ENCODE measurements at places on chromosomes 5 and 9. TPM values are rescaled to one million over a fixed set of nuclear protein-coding genes. Genes with fewer than 3 reads are reported as not detected.

SLC6A3 gene
- not detected for polyA plus RNA-seq

HSPB3 gene
- 2.3 TPM for polyA plus RNA-seq

TMC1 gene
- 0.87 TPM for polyA plus RNA-seq

IL13 gene
- polyA plus RNA-seq = not detected

C5orf34 gene
- 1.4 TPM for polyA plus RNA-seq

AKNA gene
- 0.17 TPM for polyA plus RNA-seq

PPP2CA gene
- 255 TPM for polyA plus RNA-seq

PCDHGB1 gene
- polyA plus RNA-seq = not detected

SEC61B gene
- polyA plus RNA-seq = 151 TPM

PCDHB7 gene
- 0.78 TPM for polyA plus RNA-seq

LMBRD2 gene
- 79.1 TPM for polyA plus RNA-seq

REEP2 gene
- 42.0 TPM for polyA plus RNA-seq

C7 gene
- polyA plus RNA-seq = 0.28 TPM

IQGAP2 gene
- polyA plus RNA-seq = 0.44 TPM

LTC4S gene
- polyA plus RNA-seq = not detected

SLC36A3 gene
- not detected for polyA plus RNA-seq

NEUROG1 gene
- polyA plus RNA-seq = not detected

SLC1A3 gene
- 345 TPM for polyA plus RNA-seq

ZDHHC11 gene
- polyA plus RNA-seq = 3.3 TPM

STKLD1 gene
- polyA plus RNA-seq = not detected

SPINK4 gene
- polyA plus RNA-seq = not detected

EIF4E1B gene
- not detected for polyA plus RNA-seq

SHC3 gene
- 0.06 TPM for polyA plus RNA-seq

MRPS30 gene
- polyA plus RNA-seq = 54.0 TPM

OCLN gene
- 1.3 TPM for polyA plus RNA-seq

GHR gene
- 4.2 TPM for polyA plus RNA-seq

GKAP1 gene
- polyA plus RNA-seq = 12.4 TPM

CCNJL gene
- 0.36 TPM for polyA plus RNA-seq

PGM5 gene
- polyA plus RNA-seq = 0.39 TPM

TXNDC8 gene
- polyA plus RNA-seq = not detected

BTNL3 gene
- not detected for polyA plus RNA-seq

SLC34A3 gene
- not detected for polyA plus RNA-seq

QRFP gene
- polyA plus RNA-seq = not detected

STPG3 gene
- not detected for polyA plus RNA-seq

CARTPT gene
- not detected for polyA plus RNA-seq

GABRA6 gene
- 21.4 TPM for polyA plus RNA-seq

SLC4A9 gene
- 0.11 TPM for polyA plus RNA-seq

FNIP1 gene
- polyA plus RNA-seq = 23.5 TPM

NRARP gene
- not detected for polyA plus RNA-seq

RARS1 gene
- polyA plus RNA-seq = 61.2 TPM
